ENCODE measurements at places on chromosomes 7 and 10.

- DNase-seq, result no peak
These were observed 41.0 kb downstream of the KIAA1217 start for GRCh38 chr10:24249829-24250415.

GRCh38 chr10:63388421-63389031, 77.3 kb downstream of the JMJD1C start:
- no peak for DNase-seq

- no peak for DNase-seq
These were observed 567.0 kb downstream of the GFRA1 start for GRCh38 chr10:115706026-115706425.

- DNase-seq, result no peak
These were observed 14.2 kb downstream of the MTURN start for GRCh38 chr7:30148951-30149459.

GRCh38 chr10:86063341-86063740, 303.3 kb downstream of the GRID1 start:
- DNase-seq, result no peak

DNA sequence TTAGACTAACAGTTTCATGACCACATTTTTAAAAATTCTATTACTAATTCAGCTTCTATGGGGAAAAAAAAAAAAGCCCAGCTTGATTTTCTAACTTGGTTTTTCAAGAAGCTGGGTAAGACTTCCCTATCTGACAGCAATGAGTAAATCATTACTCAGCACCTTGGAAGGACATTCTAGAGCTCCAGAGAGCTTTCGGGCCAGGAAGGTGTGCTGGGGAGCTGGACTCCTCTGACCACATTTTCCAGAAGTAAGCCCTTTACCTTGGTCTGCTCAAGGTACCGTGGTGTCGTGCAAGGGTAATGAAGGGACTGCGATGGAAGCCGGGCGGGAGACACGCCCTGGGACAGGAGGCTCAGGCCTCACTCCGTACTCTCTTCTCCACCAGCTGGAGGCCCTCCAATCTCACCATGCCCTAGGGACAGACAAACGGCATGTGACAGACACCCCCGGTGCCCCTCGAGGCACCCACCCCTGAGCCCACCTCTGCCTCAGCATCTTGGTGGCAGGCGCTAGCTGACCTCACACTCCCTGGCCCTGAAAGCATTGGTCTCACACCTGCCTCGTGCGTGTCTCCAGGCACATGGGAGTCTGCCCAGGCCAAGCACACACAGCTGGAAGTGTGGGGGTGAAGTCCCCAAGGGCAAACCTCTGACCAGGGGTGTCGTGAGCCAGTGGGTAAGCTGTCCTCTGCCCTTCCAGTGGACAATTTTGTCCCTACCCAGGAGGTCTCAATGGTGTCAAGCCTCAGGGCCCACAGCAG, 152.1 kb downstream of the OAT start:
- no peak for DNase-seq

- peak; percentile 41 for DNase-seq
These were observed 47.2 kb upstream of the SFTPD start for GRCh38 chr10:79995979-79996634.

- DNase-seq, result no peak
These were observed 207.0 kb downstream of the DNAJB6 start for GRCh38 chr7:157543791-157544190.

DNA sequence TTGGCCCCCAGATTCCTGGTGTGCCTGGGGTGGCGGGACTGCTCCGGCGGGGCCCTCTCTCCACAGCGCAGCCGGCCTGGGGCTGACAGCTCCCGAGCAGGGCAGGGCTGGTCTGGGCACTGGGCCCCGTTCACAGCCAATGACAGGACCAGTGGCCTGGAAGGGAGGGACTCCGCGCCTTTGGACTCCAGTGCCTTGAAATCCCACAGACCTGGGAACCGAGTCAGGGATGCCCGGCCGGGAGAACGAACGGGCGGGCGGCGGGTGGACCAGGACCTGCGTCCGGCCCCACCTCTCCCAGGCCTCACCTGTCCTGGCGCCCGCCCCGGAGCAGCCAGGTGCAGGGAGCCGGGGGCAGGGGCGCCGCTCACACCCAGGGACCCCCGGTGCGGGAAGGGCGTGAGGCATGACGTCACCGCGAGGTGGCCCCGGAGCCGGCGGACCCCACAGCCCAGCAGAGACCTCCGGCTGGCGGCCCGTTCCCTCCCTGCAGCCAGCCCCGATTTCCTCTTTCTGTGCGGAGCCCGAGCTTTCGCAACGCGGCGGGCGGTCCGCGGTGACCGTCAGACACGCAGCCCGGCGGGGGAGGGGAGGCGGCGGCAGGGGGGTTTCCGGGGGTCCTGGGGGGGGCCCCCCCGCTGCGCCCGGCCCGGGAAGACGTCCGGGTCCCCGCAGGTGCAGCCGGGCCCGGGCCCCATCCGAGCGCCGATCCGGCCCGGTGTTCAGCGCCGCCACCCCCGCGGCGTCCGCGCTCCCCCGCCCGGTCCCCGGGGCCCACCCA, 743 bp downstream of the ADAP1 start:
- no peak for DNase-seq

- DNase-seq, result no peak
These were observed 268.0 kb downstream of the FRMD4A start for GRCh38 chr10:14062528-14063260.

DNA sequence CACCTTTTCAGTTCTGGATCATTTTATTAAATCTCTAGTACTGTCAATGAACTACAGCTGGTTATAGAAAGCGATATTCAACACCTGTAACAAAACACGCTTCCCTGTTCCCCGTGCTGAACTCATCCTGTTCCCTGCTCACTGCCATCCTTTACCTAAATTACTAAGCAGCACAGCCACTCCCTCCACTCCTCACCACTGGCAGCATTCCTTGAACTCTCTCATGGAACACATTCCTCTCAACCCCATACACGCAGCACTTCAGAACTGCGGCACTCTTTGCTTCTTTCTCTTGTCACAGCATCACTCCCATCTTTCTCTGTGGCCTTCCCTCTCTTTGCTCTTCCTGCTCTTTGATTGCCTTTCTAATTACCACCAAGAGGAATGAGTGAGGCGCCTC, 27.4 kb downstream of the RELN start:
- no peak for DNase-seq

DNA sequence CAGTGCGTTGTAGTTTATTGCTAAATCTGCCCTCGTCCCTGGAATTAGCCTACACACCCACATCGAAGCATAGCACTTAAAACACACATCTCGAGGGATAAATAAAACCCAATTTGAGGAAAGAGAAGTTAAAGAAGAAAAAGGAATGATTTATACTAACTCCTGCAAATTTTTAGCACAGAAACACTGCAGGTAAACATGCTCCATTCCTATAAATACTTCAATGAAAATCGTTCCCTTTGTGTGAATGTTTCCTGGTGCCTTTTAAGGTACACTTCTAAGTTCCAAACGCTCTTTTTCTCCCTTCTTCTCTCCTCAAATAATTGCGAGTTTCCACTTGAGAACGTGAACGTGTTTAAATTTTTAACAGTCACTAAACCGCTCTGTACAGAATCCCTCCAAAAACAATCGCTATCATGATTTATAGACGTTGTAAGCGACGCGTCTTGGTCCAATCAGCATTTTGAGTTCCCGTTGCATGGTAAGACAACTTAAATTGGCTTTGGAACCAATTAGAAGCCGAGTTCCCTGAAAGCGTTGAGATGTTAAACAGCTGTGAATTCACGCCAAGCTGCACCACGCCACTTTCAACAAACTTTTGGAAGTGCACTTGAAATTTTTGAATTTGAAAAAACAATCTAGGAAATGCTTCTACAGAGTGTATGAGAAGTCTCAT, 12.5 kb upstream of the EBLN1 start:
- peak; percentile 35 for DNase-seq

DNA sequence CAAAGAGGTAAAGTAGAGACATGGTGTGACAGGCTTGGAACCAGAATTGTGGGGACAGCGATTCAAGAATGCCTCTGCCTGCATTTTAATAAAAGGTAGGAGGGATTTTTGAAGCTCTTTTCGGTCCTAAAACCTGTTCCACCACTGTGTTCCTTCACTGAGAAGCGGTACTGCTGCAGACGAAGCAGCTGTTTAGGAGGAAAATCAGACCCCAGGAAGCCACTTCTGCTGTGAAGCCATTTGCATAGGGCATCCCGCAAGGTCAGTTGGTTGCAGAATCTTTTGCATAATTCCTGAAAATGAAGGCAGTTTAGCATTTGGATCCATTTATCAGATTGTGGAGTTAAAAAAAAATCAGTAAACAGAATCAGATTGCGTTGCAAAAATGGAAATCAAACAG, 183.3 kb upstream of the PRKCQ start:
- no peak for DNase-seq

DNA sequence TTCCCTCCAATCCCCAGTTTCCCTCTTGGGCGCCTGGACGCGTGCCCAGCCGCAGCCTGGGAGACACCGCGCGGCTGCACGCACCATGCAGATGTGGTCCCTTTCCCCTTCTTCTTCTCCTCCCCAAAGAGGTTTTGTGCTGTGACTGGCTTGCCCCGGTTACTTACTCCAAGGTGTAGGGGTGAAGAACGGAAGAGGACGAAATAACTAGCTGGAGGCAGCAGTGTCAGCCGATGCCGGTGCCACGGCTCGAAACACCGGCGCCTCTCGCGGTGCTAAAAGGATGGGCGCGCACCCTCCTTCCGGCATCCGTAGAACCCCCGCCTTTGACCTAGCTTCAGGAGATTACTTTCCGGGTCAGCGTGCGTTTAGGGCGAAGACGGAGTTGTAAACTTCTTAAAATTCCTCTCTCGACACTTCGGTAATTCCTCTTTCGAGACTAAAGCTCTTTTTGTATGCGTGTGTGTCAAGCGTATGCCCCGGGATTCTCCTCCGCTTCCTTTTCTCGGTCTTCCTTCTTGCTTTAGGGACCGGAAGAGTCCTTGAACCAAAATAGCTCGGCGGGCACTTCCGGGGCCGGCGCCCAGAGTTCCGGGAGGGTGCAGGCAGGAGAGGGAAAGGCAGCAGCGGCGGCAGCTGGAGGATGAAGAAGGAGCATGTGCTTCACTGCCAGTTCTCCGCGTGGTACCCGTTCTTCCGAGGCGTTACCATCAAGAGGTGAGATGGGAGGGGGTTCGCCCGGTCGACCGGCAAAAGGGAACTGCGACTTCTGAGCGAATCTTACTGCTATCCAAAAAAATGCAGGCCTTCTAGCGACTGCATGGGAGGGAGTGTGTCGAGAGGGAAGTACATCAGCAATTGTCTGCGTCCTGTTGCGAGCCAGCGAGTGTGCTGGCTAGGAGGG, at the start of the genes CDC123 and NUDT5:
CDC123 (plus strand) TSS at position 586 of the 904 bp plus-strand sequence; CDS start at position 644, 58 bp downstream.
NUDT5 (minus strand) TSS at position 289 of the 904 bp plus-strand sequence. CDS start 9,600 bp downstream, outside the sequence.
- DNase-seq, result peak; percentile 78

GRCh38 chr10:30127120-30127541, 67.7 kb upstream of the JCAD start:
- DNase-seq, result no peak

- peak; percentile 68 for DNase-seq
These were observed 9.0 kb downstream of the TACR2 start for GRCh38 chr10:69407621-69408301.

GRCh38 chr10:126946746-126947145, 41.5 kb downstream of the DOCK1 start:
- no peak for DNase-seq

GRCh38 chr10:60806921-60807320, 28.6 kb downstream of the CDK1 start:
- no peak for DNase-seq

GRCh38 chr10:16832351-16833080, 15.3 kb upstream of the RSU1 start:
- DNase-seq, result no peak

- no peak for DNase-seq
These were observed 83.9 kb downstream of the SEC23IP start for GRCh38 chr10:119976421-119976820.

DNA sequence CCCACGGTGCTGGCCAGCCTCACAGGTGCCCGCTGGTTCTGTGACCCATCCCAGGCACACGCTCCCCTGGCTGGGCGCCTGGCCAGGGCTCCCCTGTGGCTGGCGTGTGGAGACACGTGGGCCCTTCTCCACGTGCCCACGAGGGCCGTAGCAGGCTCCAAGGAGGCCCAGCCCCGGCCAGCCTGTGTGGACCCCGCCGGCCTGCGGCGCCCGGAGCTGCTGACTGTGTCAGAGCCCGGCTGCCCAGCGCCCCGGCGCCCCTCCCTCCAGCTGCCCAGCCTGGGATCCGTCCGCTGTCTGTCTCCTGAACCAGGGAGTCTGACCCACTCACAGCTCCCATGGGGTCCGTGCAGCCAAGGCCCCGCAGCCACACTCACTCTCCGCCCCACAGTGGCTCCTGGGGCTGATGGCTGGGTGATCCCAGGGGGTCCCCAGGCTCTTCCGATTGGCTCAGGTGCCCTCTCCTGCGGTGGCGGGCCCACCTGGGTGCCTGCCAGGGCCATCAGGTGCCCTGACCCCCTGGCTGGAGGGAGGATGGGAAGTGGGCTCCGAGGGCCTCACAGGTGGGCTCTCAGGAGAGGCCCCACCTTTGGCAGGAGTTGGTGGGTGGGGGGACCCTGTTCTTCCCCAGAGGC, 9.6 kb downstream of the TMEM184A start:
- no peak for DNase-seq

DNA sequence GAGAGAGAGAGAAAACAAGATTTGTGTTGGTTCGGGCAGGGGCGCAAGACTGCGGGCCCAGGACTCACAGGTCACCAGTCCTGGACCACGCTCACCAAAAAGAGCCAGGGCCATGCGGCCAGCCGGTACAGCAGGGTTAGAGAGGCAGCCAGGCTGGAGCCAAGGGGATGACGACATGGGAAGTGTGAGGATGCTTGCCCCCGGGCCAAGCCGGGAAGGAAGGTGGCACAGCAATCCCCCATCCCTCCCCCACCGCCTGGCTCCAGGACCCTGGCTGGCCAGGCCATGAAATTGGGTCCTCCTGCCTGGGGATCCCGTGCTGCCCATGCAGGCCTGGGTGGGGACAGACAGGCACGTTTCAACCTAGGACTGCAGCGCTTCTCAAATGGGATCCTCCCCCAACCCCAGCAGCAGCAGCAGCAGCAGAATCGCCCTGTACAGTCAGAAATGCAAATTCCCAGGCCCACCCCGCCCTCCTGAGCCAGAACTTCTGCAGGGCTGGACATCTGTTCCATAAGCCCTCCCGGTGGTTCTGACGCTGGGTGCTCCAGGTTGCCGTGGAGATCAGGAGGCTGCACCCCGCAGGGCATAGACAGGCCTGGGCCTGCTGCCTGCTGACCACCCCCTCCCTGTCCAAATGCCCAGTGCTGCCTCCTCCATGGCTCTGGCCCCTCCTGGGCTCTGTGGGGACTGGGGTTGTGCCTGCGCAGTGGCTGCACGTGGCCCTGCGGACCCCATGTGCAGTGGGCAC, 35.0 kb downstream of the YKT6 start:
- no peak for DNase-seq

GRCh38 chr10:74332398-74332797, 181.4 kb downstream of the ADK start:
- DNase-seq, result no peak

GRCh38 chr7:75995996-75996395, 1.6 kb upstream of the TMEM120A start:
- DNase-seq, result no peak
